ENCODE measurements at places on chromosomes 5 and 9.

DNA sequence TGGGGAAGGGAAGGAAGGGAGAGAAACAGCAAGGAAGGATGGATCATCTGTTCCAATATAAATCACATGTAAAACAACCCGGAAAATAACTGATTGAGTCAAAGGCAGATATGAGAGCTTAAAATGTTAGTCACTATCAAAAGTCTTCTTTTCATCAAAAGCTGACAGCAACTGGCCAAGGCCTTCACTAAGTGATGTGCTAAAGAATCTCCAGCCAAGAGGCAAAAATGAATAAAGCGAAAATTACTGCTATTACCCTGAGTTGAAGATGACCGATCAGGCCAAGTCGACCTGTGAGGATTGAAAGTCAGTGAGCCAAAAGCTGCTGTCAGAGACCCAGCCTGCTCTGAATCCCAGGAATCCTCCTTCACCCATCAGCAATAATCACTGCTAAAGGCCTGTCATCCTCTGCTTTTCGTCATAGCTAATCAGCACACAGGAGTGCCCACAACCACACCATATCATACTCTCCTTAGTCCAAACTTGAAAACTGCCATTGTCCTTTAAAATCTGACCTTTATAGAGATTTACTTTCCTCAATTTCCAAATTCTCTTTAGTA, 736.9 kb downstream of the TLE1 start:
- no peak for DNase-seq

GRCh38 chr9:133351526-133351907, 3.5 kb downstream of the RPL7A start:
- DNase-seq: no peak

DNA sequence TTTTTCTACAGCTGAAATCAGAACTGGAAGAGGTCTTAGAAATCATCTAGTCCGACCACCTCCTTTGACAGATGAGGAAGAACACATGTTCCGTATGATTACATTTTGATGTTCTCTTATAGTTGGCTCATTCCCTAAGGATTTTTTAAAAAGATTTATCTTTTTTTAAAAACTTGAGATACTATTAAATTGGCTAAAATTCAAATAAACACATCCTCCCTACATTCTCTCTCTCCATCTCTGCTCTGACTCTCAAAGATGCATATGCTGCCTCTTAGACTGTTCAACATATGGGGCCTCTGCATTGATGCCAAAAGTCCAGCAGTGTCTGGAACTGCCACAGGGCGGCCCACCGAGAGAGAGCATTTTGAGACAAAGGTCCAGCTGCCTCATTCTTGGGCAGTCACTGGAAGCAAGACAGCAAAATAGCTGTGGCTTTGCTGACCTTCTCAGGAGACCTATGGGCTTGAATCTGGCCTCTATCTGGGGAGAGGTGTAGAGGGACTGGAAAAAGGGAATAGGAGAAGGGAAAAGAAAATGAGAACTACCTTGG, 12.8 kb upstream of the TSSK1B start:
- no peak for DNase-seq

DNA sequence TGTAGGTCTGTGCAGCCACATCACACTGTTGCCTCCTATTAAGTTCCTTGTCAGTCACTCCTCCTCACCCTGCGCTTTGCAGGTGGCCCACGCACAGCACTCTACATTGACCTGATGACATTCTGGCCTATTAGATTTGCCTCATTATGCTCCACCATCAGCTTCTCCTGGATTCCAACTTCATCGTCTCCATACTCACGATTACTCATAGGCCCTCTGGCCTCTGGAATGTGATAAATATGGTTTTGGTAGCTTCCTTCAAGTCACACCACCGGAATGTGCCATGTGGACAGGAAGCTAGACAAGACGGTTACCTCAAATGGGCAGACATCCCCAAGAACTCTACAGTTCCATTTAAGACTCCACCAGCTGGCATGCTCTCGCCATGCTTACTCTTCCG, 158.0 kb upstream of the LHFPL2 start:
- no peak for DNase-seq

Measured in left ventricle myocardium superior (tissue), 1 donor.